GM23248 (cell line): ENCODE measurements at places on chromosomes 11 and 22.

DNA sequence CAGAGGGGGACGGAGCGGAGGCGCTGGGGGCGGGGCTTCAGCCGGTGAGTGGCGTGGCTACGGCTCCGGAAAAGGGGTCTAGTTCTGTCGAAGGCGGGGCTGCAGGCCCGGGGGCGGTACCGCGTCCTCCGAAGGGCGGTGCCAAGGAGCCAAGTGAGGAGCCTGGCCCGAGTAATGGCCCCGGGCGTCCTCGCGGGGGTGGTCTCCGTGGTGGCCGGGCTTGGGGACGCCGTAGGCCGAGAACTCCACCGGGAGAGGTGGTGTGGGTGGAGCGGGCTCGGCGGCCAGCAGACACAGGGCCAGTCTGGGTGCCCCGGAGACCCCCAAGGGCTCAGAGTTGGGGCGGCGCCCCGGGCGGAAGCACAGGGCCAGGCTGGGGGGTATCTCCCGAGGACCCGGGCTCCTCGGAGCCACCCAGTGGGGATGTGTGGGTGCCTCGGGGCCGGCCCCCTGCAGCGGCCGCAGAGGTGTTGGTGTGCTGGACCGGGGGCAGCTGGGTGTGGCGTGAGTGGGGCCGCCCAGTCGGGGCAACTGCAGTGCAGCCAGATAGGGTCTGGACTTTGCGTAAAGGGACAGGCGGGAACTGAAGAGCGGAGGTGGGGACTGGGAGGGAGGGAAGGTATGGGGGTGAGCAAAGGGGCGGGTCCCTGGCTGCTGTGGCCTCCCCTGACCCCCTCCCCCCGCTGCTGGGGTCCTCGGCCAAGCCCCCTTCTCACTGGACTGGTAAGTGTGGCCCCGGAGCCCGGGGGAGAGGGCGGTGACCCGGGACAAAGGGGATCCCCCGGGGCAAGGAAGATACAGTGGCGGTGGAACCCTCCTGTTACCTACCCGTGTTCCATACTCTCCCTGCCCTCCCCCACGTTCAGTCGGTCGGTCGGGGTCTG, 838 bp downstream of the FKBP2 start:
- peak; percentile 59 for DNase-seq

DNA sequence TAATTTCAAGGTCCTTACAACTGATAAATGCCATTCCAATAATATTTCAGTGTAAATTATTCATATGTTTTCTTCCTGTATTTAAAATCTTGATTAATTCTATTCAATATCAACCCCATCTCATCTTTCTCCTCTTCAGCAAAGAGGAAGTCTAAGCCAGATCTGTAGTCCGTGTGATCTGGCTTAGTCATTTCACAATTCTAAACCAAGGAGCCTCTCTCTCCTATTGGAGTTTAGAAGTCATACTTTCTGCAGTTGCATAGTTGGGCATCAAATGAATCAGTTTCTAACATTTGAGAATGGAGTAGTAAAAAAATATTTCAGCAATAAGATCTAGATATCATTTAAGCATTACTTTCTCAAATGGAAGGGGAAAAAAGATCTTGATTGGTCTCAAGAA, 354.9 kb downstream of the JRKL start:
- peak; percentile 43 for DNase-seq

DNA sequence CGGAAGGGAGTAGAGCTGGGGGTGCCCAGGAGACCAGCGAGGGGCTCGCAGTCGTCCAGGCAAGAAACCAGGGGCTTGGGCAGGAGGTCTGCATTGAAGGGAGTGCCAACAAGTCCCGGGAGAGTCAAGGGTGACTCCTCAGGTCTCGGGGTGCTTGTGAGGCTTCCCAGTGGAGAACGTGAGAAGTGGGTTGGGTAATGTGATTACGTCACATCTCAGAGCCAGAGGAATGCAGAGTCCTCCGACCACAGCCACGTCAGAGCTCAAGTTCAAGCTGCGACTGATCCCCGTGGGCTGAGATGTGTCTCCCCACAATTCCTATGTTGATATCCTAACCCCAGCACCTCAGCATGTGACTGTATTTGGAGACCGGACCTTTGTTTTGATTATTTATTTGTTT, 89.7 kb upstream of the SHANK2 start:
- peak; percentile 43 for DNase-seq

GRCh38 chr11:19894404-19894803, 181.8 kb downstream of the NAV2 start:
- no peak for DNase-seq
